ENCODE measurements at places on chromosomes 12 and 14.
A peak's percentile ranks its signal among the peaks of the same experiment; 100 is the strongest.

GRCh38 chr12:119797090-119797489, 80.0 kb downstream of the CIT start:
- DNase-seq, result no peak

GRCh38 chr14:95765051-95765450, 51.1 kb upstream of the TCL1A start:
- no peak for DNase-seq

DNA sequence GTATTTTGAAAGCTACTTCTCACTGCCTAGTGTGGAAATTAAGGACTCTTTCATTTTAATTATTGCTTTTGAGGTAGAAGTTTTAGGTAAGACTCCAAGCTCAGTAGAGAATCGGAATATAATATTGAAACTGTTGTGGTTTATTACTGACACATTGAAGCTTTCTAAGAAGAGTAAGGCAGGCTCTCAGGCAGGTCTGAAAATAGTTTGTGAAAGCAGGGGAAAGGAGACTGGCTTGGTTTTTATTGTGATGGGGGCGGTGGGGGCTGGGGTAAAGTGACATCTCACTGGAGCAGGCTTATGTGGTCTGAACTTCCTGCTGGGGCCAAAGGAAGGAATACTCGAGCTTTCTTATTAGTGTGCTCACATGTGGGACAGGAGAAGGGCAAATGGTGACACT, 79.5 kb downstream of the OTOGL start:
- DNase-seq, result no peak

- DNase-seq, result no peak
These were observed 86.9 kb downstream of the OTX2 start for GRCh38 chr14:56723418-56723817.

DNA sequence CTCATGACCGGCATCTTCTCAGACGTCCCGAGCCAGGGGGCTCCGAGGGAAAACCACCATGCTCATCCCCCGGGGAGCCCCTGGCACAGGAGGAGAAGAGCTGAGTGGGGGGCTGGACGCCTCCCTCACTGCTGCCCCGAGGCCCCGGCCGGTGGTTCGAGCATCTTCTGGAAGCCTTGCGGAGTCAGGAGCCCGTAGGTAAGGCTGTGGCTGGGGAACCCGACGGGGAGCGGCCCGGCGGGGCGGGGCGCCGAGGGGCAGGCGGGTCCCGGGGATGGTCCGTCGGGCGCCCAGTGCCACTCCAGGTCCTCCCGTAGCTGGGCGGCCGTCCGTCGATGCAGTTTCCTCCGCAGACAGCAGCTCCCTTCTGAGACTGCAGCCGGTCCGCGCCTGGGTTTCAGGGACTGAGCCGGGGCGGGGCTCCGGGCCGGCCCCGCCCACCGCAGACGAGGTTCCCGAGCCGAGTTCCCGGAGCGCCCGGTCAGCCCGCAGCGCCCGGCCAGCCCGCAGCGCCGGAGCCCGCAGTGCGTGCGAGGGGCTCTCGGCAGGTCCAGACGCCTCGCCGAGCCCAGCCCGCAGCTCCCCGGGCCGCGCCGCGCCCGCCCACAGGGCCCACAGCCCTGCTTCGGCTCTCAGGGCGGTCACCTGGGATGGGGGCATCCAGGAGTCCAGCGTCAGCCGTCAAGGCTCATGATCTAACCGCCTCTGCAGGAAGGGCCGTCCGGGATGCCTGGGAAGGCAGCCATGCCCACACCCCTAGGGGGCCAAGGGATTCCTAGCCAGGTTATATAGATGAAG, at the start of gene PGF:
Gene PGF, minus strand, starts transcription at position 369 of the 798 bp plus-strand sequence. Its CDS starts 355 bp downstream, at position 14.
- DNase-seq, result no peak

DNA sequence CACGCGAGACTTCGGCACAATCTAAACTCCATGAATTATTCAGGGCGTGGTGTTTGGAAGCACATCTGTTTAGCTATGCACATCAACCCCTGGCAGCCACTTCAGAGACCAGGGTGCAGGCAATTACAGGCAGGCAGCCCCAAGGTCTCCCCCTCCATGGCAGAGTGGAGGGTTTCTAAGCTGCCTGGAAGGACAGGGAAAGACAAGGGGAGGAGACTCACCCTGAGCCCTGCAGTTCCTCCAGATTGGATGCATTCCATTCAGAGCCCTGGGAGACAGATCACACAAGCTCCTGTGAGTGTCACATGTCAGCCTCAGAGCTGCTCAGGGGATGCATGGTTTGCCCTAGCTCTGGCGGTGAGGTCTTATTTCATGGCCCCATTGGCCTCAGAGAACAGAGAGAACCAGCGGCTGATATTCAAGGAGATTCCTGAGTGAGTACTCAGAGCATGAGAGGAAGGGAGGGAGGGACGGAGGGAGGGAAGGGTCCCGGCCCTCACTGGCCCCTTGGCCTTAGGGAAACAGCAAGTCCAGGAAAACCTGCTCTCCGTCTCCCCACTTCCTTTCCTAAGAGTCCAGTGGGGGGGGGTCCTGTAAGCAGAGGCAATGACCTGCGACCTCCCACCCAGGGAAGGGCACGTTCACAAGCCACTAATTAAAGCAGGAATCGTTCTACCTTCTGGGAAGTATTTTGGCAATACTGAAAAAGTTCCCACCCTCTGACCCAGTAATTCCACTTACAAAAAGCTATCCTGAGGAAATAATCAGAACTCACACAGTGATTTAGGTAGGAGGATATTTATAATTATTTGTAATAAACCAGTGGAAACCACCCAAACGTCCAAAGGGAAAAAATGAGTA, 55.1 kb downstream of the SSH1 start:
- DNase-seq, result no peak

DNA sequence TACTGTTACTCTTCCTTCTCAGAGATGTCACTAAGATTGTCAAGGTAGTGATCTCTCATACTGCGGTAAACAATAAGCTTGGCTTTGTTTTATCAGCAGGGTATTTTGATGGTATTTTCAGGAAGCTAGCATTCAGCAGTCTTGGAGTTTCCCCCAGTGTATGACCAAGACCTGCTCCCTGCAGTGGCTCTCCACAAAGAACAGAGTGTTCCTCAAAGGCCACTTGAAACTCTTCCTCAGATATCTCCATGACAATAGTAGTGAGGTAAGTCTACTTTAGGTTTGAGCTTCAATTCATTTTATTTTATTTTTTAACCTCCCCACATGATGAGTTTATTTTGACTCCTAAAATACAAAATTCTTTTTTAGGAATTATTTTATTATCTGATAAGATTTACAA, 74.0 kb upstream of the G2E3 start:
- DNase-seq, result no peak

DNA sequence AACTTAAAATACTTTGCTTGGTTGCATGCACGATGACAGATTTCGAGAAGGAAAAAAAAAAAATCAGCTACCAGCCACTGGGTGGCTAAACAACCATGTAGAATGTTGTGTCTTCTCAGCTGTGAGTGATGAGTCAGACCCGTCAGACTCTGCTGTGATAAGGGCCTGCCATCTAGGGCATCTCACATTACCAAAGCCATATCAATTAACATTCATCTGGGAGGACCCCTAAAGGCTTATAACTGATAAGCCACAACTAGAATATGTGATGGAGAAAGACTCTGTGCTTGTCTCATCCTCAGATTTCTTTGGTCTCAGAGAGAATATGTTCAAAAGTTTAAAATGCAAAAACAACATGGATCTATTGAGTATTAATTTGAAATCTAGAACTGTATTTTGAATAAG, 111.5 kb downstream of the PAX9 start:
- DNase-seq, result no peak

DNA sequence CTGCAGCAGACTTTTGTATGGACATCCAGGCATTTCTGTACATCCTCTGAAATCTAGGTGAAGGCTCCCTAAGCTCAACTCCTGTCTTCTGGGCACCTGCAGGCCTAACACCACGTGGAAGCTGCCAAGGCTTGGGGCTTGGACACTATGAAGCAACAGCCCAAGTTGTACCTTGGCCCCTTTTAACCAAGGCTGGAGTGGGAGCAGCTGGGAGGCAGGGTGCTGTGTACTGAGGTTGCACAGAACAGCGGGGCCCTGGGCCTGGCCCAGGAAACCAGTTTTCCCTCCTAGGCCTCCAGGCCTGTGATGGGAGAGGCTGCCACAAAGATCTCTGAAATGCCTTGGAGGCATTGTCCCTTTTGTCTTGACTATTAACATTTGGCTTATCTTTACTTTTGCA, 214.4 kb upstream of the LRIG3 start:
- DNase-seq, result no peak

- DNase-seq, result no peak
These were observed 126.4 kb downstream of the PIWIL1 start for GRCh38 chr12:130463818-130464670.

DNA sequence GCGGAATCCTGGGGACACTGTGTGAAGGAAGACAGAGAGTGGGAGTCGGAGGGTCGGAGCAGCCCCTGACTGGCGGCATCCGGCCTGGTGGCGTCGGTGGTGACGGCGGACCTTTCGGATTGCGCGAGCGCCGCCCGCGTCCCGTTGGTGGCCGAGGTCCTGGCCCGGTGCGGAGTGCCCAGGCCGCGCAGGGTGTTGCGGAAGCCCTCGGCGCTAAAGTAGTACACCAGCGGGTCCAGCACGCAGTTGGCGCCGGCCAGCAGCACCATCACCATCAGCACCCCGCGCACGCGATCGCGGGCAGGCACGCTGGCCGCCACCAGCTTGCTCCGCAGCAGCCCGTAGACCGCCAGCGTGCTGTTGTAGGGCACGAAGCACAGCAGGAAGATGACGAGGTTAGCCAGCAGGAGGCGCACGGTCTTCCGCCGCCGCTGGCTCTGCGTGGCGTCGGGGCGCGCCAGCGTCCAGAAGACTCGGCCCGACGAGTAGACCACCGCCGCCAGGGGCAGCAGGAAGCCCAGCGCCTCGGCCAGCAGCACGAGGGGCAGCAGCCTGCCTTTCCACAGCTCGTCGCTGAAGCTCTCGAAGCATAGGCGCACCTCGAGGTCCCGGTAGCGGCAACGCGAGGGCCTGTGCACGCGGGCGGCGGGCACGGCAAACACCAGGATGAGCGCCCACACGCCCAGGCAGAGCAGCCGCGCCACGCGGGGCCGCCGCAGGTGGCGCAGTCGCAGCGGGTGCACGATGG, 13.1 kb upstream of the CHD4 start:
- DNase-seq, result no peak

GRCh38 chr14:50532502-50533240, at the start of gene MAP4K5:
Gene MAP4K5 (minus strand): TSS chr14:50532569. CDS start chr14:50532049, 520 bp downstream.
- DNase-seq, result peak; percentile 62

GRCh38 chr12:47269916-47270315, 190.2 kb upstream of the AMIGO2 start:
- no peak for DNase-seq

- DNase-seq, result peak; percentile 23
These were observed 28.2 kb upstream of the AMN1 start for GRCh38 chr12:31756977-31757420.

GRCh38 chr14:71452987-71453386, 479.2 kb upstream of the RGS6 start:
- DNase-seq, result no peak

DNA sequence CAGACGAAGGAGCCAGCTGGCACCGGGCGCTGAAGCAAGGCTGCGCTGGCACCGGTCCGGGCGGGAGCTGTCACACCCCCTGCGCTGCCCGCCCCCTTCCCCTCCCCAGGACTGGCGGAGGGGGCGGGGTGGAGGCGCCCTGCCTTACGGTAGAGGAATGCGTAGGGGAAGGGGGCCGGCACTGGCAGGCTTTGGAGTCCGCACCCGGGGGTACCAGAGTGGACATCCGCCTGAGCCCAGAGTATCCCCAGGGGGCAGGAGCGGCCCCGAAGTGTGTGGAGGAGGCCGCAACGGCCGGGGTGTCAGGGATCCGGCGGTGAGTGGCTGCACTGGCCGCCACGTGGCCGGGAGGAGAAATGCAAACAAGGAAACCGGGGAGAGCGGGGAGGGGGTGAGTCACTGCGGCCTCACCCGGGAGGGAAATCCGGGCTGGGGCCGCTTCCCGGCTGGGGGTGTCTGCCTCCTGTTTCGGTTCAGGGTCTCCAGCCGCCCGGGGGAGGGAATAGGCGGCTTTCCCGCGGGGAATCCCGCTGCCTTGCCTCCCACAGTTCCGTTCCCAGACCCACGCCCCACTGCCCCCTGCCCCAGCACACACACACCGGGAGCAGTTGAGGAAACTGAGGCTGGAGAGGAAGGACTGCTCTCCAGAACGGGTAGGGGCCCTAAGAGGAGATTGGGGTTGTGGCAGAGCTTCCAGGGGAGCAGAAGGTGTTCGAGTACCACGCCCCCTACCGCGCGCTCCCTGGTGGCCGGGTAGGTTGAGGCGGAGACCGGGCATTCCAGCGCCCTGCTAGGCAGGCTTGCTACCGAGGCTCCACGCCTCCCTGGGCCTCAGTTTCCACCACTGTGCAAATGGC, at the start of gene RAPGEF3:
Gene RAPGEF3, minus strand, starts transcription at position 47 of the 857 bp plus-strand sequence. CDS start 324 bp downstream, outside the sequence.
- DNase-seq, result peak; percentile 98

- no peak for DNase-seq
These were observed 259.1 kb downstream of the PCNX1 start for GRCh38 chr14:71166180-71166837.

DNA sequence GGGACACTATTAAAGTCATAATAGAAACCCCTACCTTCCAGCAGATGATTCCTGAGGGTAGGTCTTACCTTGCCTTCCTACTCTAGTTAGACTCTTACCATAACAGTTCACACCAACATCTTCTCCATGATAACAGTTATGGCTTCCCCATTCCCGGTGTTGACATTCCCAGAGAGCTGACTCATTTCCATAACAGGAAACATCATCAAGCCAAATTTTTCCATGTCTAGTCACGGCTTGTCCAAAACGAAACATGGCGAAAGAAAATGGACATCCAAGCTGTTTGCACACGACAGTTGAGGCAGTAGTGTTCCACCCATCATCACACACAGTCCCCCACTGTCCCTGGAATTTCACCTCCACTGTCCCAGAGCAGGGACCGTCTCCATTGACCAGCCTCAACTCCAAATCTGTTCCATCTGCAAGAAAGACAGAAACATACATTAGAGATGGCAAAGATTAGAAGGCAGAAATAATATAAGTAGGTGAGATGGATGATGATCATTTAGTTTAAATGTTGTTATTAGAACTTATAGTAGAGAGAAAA, 10.6 kb downstream of the CD163L1 start:
- peak; percentile 47 for DNase-seq

DNA sequence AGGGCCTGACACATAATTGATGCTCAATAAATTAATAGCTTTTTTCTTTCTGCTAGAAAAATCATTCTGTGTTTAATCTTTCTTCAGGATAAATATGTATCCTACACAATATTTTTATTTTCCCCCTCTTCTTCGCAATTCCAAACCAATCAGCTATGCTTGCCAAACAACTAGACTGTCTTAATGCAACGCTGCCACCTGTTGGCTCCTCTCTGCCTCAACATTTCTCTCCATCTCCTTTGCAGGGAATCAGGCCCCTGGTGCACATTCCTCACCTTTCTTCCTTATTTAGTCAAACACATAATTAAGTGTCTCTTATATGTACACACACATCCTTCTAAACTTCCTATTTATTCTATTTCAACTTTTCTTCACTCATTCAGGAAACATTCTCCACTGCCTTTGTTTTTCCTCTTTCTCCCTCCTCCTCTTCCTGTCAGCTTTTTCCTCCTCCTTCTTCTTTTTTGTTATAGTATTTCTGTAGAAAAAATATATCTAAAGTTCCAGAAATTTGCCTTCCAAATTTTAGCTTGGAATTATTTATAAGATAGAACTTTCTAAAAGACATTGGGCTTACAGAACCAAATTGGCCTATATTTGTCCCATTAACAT, 406.0 kb downstream of the PRKD1 start:
- DNase-seq, result no peak

GRCh38 chr14:64507376-64508156, 3.0 kb downstream of the ZBTB1 start:
- DNase-seq, result peak; percentile 28
